ENCODE measurements at places on chromosomes 2 and 18.

DNA sequence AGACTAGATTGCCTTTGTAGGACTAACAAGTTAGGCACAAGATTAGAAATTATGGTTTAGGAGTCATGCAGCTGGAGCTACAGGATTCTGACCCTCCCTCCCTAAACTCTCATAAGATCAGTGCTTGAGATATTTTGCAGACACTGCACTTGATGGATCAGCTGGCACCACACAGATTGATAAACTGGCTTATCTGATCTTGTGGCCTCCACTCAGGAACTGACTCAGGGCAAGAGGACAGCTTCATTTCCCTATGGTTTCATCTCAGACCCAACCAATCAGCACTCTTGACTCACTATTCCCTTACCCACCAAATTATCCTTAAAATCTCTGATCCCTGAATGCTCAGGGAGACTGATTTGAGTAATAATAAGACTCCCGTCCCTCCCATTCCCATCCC is 152.3 kb downstream of the DIS3L2 start:
- DNase-seq = no peak

DNA sequence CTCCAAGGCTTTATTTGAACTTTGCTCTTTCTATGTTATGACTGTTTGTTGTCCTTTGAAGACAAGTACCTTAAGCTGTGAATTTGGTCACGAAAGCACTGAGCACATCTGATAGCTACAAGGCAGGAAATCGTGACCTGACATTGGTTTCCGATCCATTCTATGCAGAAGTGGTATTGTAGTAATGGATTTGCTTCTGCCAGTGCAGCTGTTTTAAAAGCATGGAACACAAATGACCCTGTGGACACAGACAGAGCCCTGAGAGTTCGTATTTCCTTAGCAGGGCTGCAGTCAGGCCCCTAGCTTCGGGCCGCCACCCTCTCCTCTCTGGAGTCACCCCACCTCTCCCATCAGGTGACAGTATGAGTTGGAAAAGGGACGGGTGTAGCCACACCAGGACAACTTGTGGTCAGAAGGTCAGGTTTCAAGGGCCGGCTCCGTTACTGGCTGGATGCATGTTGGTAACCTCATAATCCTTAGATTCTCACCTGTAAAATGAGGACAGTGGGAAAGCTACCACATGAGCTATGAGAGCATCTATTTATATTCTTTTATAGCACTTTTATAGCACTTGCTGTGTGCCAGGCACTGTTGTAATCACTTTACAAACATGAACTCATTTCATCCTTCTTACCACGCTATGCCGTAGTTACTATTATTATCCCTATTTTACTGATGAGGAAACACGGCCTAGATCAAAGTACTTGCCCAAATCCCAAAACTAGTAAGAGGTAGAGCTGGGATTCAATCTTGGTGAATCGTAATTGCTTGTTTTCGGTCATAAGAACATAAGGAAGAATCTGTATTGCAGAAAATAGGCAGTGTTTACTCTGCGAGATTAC is 70.2 kb downstream of the SPATS2L start:
- no peak for DNase-seq

- no peak for DNase-seq
Measured at GRCh38 chr2:112345030-112346027, 69.9 kb downstream of the ZC3H6 start.

DNA sequence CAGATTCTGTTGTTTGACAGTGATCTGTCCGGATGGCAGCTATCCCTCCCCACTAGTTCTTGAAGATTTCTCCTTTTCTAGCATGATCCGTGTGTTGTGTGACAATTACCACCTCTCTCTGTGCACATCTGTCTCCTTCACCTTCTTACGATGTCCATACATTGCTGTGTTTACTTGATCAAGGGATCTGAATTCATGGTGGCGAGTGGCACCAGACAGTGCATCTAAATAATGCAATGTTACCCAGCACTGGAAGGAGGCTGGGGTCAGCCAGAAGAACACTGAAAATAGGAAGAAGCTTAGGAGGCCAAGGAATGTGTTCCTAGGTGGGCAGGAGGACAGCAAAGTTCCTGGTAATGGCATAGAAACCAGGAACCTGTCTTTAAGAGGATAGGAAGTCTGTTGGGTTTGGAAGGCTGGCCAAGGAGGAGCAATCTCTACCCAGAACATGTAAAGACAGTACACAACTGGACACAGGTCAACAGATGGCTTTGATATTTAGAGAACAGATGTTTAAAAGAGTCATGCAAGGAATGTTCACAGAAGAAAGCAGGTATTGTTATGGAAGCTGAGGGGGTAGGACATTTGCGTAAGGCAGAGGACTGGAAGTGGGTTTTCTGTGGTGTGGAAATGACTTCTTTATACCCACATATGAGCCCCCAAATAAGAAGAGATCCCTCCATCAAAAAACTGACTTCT is 126.4 kb downstream of the HRH4 start:
- no peak for DNase-seq

GRCh38 chr2:136809998-136810397 is 44.7 kb downstream of the THSD7B start:
- DNase-seq = no peak

- DNase-seq = no peak
Measured at GRCh38 chr2:105917688-105918087, 173.0 kb downstream of the NCK2 start.

GRCh38 chr2:170714381-170715061 is 616 bp upstream of the SP5 start:
- DNase-seq = no peak

DNA sequence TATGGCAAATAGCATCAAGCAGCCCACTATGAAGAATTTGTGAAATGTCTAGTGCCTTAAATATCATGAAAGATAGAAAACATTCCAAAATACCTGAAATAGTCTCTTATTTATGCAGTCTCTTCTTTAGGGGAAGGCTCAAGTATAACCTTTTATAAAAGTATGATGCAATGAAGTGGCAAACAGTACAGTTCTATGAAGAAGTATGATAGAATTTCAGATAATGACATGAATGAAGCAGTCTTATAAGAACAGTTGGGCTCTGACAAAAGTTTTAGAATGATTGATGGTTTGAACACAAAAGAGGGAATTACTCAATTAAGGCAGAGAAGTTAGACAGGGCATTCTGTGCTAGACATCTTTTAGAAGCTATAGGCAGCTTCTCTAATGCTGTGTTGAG is 1791.8 kb upstream of the PIK3C3 start:
- DNase-seq = peak; percentile 64

DNA sequence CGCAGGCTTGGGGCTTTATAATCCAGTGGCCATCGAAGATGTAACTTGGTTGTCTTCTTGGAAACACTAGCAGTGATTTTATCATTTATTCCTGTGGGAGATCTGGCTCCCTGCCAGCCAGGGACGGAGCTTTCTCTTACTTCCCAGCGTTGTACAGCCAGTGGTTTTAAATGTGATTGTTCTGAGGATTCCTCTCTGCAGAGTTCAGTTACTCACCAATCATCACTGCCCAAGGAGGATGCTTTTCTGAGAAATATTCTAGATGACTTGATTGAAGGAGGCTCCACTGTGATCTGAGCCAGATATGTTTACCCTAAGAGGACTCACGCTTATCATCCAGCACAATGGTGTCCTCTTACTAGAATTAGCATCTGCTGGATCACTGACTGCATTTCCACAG is 744.3 kb downstream of the RNF144A start:
- peak; percentile 57 for DNase-seq

DNA sequence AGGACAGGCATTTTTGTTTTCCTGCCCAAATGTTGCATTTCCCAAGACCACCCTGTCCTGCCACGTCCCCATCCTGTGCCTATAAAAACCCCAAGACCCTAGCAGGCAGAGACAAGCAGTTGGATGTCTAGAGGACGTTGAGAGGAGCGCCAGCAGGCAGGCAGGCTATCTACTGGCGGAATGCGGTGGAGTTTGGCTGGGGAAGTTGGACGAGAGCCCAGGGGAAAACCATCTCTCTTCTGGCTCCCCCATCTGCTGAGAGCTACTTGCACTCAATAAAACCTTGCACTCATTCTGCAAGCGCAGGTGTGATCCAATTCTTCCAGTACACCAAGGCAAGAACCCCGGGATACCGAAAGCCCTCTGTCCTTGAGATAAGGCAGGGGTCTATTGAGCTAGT is 72.5 kb downstream of the ARL6IP6 start:
- DNase-seq = no peak

- DNase-seq = no peak
Measured at GRCh38 chr2:183243758-183244157, 119.5 kb downstream of the NUP35 start.

- DNase-seq = no peak
Measured at GRCh38 chr2:98913916-98914712, 21.9 kb downstream of the CRACDL start.

- no peak for DNase-seq
Measured at GRCh38 chr2:237625216-237625705, 2.1 kb upstream of the LRRFIP1 start.

- DNase-seq = no peak
Measured at GRCh38 chr2:45612285-45612684, 1.2 kb upstream of the SRBD1 start.

- DNase-seq = peak; percentile 48
Measured at GRCh38 chr2:174985614-174986013, 19.6 kb downstream of the CHN1 start.

- no peak for DNase-seq
Measured at GRCh38 chr2:6071519-6071918, 379.3 kb downstream of the SOX11 start.

DNA sequence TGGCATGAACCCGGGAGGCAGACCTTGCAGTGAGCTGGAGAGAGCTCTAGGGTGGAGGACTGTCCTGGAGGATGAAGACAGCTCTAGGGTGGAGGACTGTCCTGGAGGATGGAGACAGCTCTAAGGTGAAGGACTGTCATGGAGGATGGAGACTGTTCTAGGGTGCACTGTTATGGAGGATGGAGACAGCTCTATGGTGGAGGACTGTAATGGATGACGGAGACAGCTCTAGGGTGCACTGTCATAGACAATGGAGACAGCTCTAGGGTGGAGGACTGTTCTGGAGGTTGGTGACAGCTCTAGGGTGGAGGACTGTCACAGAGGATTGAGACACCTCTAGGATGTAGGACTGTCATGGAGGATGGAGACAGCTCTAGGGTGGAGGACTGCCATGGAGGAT is 21.1 kb upstream of the KCNG2 start:
- no peak for DNase-seq

GRCh38 chr2:235605312-235606003 is 111.6 kb downstream of the AGAP1 start:
- peak; percentile 96 for DNase-seq
